ENCODE measurements at places on chromosomes 13 and 19. TPM values are rescaled to one million over a fixed set of nuclear protein-coding genes. Genes with fewer than 3 reads are reported as not detected.

The PTH2 gene
- not detected for total RNA-seq

The PSG7 gene
- 0.16 TPM for total RNA-seq

The ZNF285 gene
- total RNA-seq: 2.9 TPM

The PTGIR gene
- total RNA-seq: 6.7 TPM

The ELANE gene
- 0.49 TPM for total RNA-seq

The FLT3LG gene
- 12.7 TPM for total RNA-seq

The GIPC3 gene
- total RNA-seq: 0.16 TPM

The PEG3 gene
- total RNA-seq: 3.1 TPM
